ENCODE measurements at places on chromosomes 5 and 9. TPM values are rescaled to one million over a fixed set of nuclear protein-coding genes. Genes with fewer than 3 reads are reported as not detected.

DNA sequence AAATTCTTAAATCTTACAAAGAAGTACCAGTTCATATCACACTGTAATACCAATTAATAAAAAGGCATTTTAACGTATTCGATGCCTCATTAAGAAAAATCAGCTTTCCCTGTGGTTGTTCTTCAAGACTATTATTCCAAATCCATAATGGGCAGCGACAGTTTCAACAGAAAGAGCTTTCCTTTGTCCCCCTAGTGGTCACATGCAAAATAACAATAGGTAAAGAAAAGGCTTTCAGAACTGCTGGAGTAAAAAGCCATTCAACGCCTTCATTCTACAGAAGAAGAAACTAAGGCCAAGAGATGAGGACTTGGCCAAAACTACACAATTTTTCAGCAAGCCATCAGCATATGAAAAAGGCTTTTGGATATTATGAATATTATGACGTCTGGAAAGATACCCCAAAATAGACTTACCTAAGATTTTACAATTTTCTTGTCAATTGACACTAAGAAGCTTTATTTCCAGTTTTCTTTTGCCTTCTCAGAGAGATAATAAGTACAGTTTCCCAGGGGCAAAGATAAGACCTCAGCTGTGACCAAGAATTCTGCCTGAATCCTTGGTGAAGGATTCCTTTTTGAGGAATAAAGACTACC lies 6.7 kb upstream of the CDH6 start:
- no peak for DNase-seq
- no peak overlapping the region for H3K4me3 ChIP-seq
- no peaks in the 10 kb centered on the region for H3K4me1 ChIP-seq
- no peaks in the 10 kb centered on the region for H3K36me3 ChIP-seq

The NUTM2G gene
- total RNA-seq, result not detected

DNA sequence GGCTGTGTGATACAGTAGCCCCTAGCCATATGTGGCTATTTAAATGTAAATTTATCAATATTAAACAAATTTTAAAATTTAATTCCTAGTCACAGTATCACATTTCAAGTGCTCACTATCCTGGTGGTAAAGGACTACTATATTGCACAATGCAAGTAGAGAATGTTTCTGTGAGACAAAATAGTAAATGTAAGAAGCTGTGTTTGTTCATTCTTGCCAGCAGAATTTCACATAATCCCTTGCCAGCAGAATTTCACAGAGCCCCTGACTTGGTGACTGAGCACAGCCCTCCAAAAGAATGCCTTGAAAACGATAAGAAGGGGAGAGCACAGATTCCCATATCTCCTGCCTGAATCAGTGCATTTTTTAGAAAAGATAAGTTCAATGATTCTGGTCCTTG lies 75.9 kb upstream of the SELENOP start:
- DNase-seq, result no peak
- H3K4me1 ChIP-seq, result no peaks in the 10 kb centered on the region
- H3K27ac ChIP-seq, result no peak overlapping the region
- no peak overlapping the region for H3K4me3 ChIP-seq
- H3K27me3 ChIP-seq, result peaks cover 15% of the 10 kb centered on the region
- no peaks in the 10 kb centered on the region for H3K36me3 ChIP-seq

DNA sequence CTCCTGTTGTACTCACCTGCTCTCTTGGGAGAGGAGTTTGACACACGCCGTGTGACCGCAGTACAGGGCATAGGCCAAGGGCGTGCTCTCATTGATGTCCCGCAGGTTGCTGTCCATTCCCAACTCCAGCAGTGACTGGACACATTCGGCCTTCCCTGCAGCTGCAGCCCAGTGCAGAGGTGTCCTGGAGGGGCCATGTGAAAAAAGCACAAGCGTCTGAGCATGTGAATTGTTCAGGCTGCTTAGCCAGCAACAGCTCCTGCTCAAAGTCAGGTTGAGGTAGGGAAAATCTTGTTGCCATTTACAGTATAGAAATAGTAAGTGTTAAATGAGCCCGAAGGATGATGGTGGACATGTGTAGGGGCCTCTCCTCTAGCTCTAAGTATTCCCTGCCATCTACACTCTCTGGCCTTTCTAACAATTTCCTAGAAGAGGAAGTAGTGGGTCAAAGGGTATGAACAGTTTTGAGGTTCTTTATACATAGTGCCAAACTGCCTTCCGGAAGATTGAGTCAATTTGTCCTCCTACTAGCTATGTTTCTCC lies 116.5 kb downstream of the ANKRD55 start:
- no peaks in the 10 kb centered on the region for H3K4me1 ChIP-seq
- peaks cover 4% of the 10 kb centered on the region for H3K27me3 ChIP-seq
- H3K36me3 ChIP-seq, result no peaks in the 10 kb centered on the region

The DBH gene
- not detected for total RNA-seq

DNA sequence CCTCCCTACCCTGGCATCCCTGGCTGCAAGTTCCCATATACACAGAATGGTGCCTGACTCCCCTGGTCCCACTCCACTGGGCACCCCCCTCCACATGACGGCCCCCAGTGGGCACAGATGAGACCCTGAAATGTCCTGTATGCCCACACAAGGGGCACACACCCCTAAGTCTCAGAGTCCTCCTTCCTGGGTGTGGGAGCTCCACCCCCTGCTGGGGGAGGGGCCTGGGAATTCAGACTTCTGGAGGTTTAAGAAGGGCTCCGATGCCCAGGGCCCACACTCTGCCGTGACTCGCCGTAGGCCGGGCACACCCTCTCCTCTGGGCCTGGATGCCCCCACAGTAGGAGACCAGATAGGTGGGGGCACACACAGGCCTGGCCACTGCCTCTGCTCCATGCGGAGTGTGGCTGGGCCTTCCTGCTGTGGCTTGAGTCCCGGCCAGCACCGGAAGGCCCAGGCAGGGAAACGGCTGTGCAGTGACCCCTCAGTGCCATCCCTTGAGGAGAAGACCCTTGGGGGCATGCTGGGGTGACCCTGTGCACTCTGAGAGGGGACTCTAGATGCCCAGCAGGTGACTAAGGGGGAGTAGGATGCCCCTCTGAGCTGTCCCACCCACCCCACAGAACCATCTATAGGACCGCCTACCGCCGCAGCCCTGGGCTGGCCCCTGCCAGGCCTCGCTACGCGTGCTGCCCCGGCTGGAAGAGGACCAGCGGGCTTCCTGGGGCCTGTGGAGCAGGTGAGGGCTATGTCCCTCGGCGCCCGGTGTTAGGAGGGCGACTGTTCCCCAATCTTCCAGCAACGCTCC lies 6.5 kb downstream of the EGFL7 start:
- DNase-seq, result no peak
- H3K27ac ChIP-seq, result no peak overlapping the region
- H3K36me3 ChIP-seq, result no peaks in the 10 kb centered on the region
- peaks cover 2% of the 10 kb centered on the region for H3K4me1 ChIP-seq
- peaks cover 13% of the 10 kb centered on the region for H3K27me3 ChIP-seq
- no peak overlapping the region for H3K4me3 ChIP-seq

The FOXD4L6 gene
- not detected for total RNA-seq

DNA sequence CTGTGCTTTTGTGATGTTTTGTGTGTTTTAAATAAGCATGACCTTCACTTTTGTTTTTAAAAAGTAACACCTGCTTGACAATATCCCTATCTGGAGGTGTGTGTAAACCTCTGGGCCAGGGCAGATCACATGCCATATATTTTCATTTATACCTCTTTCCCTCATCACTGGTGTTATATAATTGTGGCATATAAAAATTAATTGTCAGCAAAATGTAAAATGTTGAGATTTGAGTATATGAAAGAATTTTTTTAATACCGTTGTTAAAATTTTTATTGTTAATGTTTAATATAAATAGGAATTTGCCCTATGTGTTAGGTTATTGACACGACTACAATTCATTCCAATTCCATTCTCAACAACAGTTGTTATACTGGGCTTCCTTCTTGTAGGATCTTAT lies 6.5 kb downstream of the CDH12 start:
- H3K27me3 ChIP-seq, result no peaks in the 10 kb centered on the region
- no peaks in the 10 kb centered on the region for H3K36me3 ChIP-seq
- no peaks in the 10 kb centered on the region for H3K4me1 ChIP-seq
- no peak for DNase-seq
- no peak overlapping the region for H3K27ac ChIP-seq

- peaks cover 9% of the 10 kb centered on the region for H3K27me3 ChIP-seq
- DNase-seq, result no peak
- H3K4me3 ChIP-seq, result no peak overlapping the region
- H3K4me1 ChIP-seq, result no peaks in the 10 kb centered on the region
- no peak overlapping the region for H3K27ac ChIP-seq
These were observed 1.1 kb upstream of the DCANP1 start for GRCh38 chr5:135448071-135448739.

The KCNV2 gene
- total RNA-seq, result not detected

The FOXD1 gene
- 0.59 TPM for total RNA-seq

The ECSCR gene
- 0.28 TPM for total RNA-seq

GRCh38 chr9:97830884-97831829 lies 21.9 kb upstream of the FOXE1 start:
- no peaks in the 10 kb centered on the region for H3K36me3 ChIP-seq
- no peak for DNase-seq
- no peak overlapping the region for H3K4me3 ChIP-seq
- peaks cover 44% of the 10 kb centered on the region for H3K27me3 ChIP-seq
- no peak overlapping the region for H3K27ac ChIP-seq

DNA sequence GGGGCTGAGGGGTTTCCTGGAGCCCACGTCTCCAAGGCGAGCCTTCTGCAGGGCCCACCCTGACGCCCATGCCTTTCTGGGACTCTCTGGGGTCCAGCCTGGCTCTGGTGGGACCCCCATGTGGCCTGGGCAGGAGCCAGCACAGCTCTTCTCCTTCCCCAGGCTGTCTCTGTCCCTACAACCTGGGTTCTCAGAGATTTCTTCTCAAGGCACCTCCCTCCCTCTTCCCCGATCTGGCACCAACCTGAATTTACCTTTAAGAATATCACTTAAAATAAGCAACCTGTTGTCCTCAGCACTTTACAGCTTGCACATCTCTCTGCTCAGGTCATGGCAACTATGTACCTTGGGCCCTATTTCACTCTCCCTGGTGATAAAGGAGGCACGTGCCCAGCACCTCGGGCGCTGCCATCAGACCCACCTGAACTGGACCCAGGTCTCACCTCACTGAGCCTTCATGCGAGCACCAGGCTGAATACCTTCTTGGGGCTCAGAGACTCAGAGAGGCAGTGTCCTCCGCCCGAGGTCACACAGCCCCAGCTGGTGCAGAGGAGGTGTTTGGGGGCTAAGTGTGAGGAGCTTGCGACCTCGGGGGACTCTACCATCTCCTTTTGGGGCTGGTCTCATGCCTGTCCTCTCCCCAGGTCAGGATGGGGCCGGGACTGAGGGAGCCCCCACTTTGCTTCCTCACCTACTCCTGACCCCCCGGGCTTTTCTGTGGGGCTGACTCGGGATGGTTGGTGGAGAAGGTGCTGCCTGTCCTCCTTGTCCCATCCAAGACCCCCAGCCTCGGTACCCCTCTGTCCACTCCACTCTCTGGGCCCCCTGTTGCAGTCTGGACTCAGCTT lies 217.7 kb downstream of the C9orf50 start:
- no peaks in the 10 kb centered on the region for H3K27me3 ChIP-seq
- no peaks in the 10 kb centered on the region for H3K36me3 ChIP-seq
- DNase-seq, result no peak
- H3K27ac ChIP-seq, result no peak overlapping the region
- H3K4me3 ChIP-seq, result no peak overlapping the region

The PTPN3 gene
- 0.50 TPM for total RNA-seq

- H3K36me3 ChIP-seq, result no peaks in the 10 kb centered on the region
- H3K27me3 ChIP-seq, result peaks cover 2% of the 10 kb centered on the region
- H3K4me1 ChIP-seq, result no peaks in the 10 kb centered on the region
- no peak overlapping the region for H3K4me3 ChIP-seq
These were observed 123.7 kb upstream of the CPEB4 start for GRCh38 chr5:173764332-173765028.

DNA sequence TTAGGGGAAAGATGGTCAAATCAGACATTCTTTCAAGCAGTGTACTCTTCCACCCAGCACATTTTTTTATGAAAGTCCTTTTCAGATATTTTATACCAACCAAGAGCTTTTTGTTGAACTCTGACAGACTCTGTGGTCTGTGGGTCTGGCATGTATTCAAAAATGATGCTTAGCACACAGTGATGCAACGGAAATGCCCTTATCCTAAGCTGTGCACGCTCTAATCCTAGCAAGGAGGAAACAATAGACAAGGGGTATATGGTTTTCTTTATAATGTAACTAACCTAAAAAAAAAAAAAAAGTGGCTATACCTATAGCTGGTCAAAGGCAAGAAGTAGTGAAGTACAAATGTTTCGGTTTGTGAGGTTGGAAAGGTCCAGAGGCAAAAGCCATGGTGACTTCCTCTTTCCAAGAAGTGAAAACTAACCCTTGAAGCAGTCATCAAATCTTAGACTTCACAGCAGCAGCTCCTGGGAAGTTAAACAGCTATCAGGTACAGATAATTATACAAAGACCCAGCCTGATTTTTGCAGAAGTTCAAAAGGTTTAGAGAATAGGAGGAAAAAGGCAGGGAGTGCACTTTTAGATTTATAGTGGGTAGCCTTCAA lies 82.5 kb downstream of the SEMA6A start:
- no peak for DNase-seq
- no peak overlapping the region for H3K4me3 ChIP-seq
- H3K27me3 ChIP-seq, result no peaks in the 10 kb centered on the region
- no peak overlapping the region for H3K27ac ChIP-seq
- H3K4me1 ChIP-seq, result peaks cover 10% of the 10 kb centered on the region

GRCh38 chr5:122419142-122419894 lies 107.3 kb downstream of the SNCAIP start:
- no peaks in the 10 kb centered on the region for H3K27me3 ChIP-seq
- H3K36me3 ChIP-seq, result no peaks in the 10 kb centered on the region
- no peak overlapping the region for H3K27ac ChIP-seq
- no peaks in the 10 kb centered on the region for H3K4me1 ChIP-seq
- H3K4me3 ChIP-seq, result no peak overlapping the region

- no peaks in the 10 kb centered on the region for H3K27me3 ChIP-seq
- no peaks in the 10 kb centered on the region for H3K36me3 ChIP-seq
- no peaks in the 10 kb centered on the region for H3K4me1 ChIP-seq
These were observed 56.2 kb upstream of the LPAR1 start for GRCh38 chr9:111094433-111094924.

DNA sequence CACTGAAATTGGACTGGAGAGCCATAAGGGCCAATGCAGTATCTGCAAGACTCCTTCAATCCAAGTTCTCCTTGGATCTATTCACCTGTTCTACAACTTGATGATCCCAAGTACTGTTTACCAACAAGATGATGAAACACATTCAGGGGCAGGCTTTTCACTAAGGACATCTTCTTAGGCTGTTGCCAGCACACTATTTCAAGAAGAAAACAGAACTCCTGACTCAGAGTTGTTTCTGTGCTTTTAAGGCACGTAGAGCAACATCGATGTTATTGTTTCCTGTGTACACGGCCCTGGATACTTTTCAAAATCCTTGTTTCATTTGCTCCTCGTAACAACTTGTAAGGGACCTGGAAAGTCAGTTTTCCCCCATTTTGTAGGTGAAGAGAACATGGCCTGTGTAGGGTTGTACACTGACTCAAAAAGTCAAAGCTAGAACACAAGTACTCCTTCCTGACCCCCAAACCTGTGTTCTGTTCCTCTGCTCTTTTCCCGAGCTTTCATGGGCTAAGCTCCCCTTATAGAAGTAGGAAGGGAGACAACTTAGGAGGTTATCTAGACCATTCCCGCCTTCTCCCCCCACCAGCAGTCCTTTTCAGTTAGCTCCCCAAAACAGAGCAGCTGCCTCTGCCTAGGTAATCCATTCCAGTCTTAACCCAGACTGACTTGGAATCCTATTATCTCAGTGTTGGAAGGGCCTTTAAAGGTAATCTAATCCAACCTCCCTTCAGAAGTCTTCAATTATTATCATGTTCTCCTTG lies 5.2 kb upstream of the MGAT1 start:
- peak overlapping the region; percentile 100 for H3K27ac ChIP-seq
- H3K36me3 ChIP-seq, result peaks cover 32% of the 10 kb centered on the region
- no peaks in the 10 kb centered on the region for H3K27me3 ChIP-seq
- DNase-seq, result no peak

The CCDC192 gene
- not detected for total RNA-seq
